Lung microvascular endothelial cell (primary cell): ENCODE measurements at places on chromosomes 13 and 19. TPM values are rescaled to one million over a fixed set of nuclear protein-coding genes. Genes with fewer than 3 reads are reported as not detected.

The C1QTNF9B gene
- not detected in 2 replicates for total RNA-seq

DNA sequence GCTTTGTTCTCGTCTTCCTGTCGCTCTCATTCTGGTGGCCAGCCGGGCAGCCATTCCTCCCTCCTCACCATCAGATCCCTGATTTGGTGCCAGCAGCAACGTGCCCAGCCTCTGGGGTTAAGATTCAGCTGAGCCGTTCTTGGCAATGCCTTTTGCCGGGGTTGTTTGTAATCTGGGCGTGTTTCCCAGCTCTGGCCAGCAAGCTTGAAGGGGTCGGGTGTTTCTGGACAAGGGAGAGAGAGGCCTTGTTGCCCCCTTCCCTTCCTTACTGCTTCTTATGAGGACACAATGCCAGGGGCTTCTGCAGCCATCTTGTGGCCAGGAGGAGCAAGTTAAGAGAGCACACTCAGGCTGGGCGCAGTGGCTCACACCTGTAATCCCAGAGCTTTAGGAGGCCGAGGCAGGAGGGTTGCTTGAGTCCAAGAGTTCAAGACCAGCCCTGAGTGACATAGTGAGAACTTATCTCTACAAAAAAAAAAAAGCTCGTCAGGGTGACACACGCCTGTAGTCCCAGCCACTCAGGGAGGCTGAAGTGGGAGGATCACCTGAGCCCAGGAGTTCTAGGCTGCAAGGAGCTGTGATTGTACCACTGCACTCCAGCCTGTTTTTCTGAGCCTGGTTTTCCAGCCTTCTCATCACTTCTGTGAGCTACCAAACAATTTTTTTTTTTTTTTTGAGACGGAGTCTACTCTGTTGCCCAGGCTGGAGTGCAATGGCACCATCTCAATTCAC lies 10.7 kb upstream of the CRTC1 start:
- peak; percentile 52 for DNase-seq

DNA sequence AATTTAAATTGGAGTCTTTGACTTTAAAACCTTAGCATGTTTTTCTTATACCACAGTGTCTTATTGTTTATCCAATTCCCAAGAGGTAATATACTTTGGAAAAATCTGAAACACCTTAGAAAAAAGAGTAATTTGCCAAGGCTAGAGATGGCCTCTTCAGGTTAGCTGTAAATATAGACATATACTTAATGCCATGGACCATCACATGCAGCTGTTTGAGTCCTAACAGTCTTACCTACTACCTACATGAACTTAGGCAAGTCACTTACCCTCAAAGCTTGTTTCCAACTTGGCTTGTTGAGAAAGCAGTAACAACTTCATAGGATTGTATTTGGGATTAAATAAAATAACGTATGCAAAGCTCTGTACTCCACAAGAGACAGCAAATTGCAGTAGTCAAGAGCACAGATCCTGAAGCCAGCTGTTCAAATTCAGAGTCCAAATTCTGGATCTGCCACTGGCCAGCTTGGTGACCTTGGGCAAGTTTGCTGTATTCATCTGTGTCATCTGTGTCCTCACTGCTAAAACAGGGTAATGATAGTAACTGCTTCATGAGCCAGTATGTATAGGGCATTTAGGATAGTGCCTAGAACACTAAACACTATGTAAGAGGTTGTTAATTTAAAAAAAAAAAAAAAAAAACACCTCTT lies 13.2 kb upstream of the SPART start:
- DNase-seq, result no peak

DNA sequence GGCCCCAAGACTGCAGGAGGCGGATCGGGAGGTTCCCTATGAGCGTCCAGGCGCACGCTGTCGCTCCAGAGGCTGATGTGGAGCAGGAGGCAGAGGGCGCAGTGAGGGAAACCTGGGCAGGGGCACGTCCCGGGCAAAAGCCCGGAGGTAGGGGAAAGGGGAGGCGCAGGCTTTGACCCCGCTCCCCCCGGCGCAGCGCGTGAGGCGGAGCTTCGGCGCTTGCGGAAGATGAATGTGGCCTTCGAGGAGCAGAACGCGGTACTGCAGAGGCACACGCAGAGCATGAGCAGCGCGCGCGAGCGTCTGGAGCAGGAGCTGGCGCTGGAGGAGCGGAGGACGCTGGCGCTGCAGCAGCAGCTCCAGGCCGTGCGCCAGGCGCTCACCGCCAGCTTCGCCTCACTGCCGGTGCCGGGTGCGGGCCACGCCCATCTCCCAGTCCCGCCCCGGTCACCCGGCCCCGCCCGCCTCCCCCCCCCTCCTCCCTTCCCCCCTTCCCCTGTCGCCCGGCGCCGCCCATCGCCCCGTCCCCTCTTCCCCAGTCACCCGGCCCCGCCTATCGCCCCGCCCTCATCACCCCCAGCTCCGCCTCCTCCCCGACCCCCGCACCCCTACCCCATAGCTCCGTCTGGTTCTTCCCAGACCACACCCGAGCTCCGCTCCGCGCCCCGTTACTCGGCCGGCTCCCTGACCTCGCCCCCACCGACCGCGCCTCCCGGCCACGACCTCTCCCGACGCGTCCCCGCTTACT lies 4.1 kb downstream of the HMG20B start:
- DNase-seq, result peak; percentile 75

The KLK15 gene
- not detected in 2 replicates for total RNA-seq

The FBXW9 gene
- total RNA-seq, result 3.8 and 5.2 TPM in 2 replicates

DNA sequence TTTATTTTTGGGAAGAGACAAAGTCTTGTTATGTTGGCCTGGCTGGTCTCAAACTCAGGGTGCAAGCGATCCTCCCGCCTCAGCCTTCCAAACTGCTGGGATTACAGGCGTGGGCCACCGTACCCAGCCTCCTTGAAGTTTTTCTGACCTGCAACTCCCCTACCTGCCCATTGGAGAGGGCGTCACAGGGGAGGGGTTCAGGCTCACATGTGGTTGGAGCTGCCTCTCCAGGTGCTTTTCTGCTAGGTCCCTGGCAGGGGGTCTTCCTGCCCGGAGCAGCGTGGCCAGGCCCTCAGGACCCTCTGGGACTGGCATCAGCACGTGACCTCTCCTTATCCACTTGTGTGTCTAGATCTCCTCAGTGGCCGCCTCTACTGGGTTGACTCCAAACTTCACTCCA lies 27.2 kb downstream of the LDLR start:
- DNase-seq, result no peak

The LHB gene
- not detected in 2 replicates for total RNA-seq

DNA sequence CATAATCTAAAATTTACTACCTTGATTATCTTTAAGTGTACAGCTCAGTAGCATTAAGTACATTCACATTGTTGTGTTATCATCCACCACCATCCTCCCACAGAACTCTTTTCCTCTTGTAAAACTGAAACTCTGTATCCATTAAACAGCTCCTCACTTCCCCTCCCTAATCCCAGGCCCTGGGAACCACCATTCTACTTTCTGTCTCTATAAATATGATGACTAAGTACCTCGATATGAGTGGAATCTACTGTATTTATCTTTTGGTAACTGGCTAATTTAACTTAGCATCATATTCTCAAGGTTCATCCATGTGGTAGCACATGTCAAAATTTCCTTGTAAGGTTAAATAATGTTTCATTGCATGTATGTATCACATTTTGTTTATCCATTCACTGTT lies 49.0 kb upstream of the POMP start:
- DNase-seq, result no peak

- no peak for DNase-seq
Observed at GRCh38 chr13:87614276-87614675, 56.9 kb upstream of the SLITRK5 start.

DNA sequence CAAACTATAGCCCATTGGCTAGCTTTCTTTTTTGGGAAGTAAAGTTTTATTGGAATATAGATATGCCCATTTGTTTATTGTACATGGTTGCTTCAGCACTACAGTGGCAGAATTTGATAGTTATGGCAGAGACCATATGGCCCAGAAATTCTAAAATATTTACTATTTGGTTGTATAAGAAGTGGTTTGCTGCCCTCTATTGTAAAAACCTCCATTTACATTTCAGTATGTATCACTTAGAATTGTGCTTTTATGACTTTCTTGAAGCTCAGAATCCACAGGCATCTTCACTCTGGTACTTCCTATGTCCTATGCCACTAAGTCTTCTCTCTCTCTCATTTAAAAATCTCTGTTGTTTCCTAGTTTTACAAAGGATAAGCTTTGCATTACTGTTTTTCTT lies 37.7 kb downstream of the DLEU7 start:
- DNase-seq, result peak; percentile 25

DNA sequence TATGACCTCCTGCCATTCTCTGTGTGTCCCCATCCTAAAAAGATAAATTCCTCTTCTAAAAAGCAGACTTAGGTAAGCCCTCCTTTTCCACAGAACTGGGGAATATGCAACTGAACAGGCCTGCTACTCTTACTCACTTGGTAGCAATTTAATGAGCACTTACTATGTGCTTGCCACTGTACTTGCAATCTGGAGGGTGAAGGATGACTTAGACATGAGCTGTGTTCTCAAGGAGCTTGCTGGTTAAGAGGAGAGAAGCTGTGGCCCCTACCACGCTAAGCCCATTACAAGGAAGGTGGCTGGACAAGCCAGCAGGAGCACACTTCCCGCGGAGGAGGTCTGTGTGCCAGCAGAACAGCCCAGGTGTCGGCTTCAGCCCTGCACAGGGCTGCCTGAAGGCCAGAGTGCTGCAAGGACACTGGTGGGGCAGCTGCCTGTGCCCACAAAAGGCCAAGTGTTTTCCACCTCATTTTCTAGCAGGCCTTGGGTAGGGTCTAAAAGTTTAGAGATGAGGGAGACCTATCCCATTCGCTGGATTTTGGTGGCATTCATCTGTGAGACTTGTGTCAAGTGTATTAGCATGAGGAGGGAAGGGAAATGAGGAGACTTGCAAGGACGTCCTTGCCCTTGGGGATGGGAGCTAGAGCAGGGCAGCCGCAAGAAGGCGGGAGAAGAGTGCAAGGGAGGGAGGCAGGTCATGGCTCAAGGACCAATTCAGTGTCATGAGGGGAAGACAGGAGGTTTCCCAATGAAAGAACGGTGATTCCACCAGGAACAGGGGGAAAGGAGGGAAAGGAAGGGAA lies 52.0 kb downstream of the COL4A1 start:
- DNase-seq, result no peak

The SHC2 gene
- total RNA-seq, result 4.4 and 28.4 TPM in 2 replicates

DNA sequence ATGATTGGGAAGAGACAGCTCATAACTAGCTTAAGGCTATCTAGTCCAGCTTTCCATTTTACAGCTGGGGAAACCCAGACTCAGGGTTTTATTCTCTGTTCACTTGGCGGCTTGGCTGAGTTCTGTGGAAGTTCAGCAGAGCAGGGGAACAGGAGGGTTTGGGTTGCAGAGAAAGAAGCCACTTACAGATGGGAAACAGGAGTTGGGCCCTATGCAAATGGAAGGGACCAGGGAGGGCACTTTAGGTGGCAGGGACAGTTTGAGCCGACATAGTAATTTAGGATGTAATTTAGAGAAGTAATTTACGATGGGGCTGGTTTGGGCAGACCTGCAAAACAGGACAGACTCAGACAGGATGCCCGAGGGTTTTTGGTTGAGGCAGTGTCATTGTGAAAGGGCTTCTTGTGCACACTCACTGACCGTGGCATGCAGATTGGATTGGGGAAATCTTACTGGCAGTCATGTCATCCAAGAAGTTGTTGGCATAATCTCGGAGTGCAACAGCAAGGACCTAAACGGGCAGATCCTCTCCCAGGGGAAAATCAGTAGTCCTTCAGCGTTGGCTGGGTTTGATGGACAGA lies 47.3 kb upstream of the GPR183 start:
- no peak for DNase-seq
